ENCODE measurements at places on chromosomes 2 and 18.

GRCh38 chr2:234929002-234929401 is 22.8 kb upstream of the SH3BP4 start:
- DNase-seq: no peak

GRCh38 chr18:6210349-6211173 is 204.2 kb downstream of the L3MBTL4 start:
- DNase-seq: no peak

DNA sequence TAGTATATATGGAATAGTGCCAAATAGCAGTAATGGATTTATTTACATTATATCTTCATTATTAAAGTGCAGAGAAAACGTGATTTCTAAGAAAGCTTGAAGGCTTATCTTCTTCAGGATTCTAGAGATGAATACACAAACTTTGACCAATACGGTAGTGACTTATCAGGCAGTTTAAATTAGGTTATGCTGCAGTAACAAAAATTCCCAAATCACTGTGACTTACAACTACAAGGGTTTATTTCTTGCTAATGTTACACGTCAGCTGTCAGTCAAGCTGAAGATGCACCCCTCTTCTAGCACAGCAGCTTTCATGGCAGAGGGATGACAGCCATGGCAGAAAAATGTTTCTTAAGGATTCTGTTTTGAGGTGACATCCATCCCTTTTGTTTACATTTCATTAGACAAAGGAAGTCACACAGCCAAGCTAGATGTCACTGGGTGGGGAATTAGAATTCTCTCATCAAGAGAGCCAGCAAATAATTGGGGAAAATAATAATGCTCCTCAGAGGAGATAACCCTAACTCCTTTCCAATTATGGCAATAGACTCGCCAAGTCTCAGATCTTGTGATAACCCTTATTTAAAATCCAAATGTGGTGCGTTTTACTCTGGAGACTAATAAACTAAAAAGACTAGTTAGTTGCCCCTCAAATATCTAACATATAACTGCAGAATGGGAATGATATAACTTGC is 268.3 kb upstream of the CYP26B1 start:
- no peak for DNase-seq

GRCh38 chr2:239773228-239774141 is 251.7 kb downstream of the NDUFA10 start:
- DNase-seq: no peak

- DNase-seq: no peak
These were observed 360.4 kb downstream of the PLCL1 start for GRCh38 chr2:198164843-198165242.

- no peak for DNase-seq
These were observed 106.3 kb downstream of the ABCA12 start for GRCh38 chr2:215032153-215032552.

DNA sequence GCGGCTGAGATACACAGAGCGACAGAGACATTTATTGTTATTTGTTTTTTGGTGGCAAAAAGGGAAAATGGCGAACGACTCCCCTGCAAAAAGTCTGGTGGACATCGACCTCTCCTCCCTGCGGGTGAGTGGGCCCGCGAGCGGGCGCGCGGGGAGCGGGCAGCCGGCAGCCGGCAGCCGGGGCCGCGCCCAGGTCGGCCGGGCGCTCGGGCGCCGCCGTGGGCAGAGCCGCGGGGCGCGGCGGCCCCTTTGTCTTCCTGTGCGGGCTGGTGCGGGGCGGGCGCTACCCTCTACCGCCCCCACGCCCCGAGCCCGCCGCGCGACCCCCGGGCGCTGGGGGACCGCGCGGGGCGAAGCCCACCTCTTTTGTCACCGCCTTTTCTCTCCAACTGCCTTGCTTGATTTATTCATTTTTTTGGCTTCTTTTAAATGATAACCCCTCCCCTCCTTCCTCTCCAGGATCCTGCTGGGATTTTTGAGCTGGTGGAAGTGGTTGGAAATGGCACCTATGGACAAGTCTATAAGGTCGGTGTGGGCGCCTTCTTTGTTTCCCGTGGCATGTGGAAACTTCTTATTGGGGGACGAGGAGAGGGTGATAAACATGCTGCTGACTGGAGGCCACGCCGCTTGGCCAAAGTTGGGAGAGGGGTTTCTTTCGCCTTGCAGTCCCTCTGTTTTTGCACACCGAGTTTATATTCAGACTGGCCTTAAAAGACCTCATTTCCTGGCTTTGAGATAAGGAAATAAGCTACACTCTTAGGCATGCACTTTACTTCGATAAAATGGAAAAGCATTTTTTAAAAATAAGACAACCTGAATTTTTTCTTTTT is 722 bp downstream of the MAP4K4 start:
- DNase-seq: no peak

- no peak for DNase-seq
These were observed 14.4 kb downstream of the CCNT2 start for GRCh38 chr2:134932864-134933526.

GRCh38 chr18:39403121-39403520 is 1837.5 kb upstream of the CELF4 start:
- no peak for DNase-seq

- DNase-seq: no peak
These were observed 31.1 kb downstream of the DOK1 start for GRCh38 chr2:74585406-74586185.

Data from activated naive CD8-positive, alpha-beta T cell treated with anti-CD3 and anti-CD28 coated beads, Interleukin-2, amount 50 U/mL, for 16 hours (primary cell).